ENCODE measurements at places on chromosomes 16 and 17.

DNA sequence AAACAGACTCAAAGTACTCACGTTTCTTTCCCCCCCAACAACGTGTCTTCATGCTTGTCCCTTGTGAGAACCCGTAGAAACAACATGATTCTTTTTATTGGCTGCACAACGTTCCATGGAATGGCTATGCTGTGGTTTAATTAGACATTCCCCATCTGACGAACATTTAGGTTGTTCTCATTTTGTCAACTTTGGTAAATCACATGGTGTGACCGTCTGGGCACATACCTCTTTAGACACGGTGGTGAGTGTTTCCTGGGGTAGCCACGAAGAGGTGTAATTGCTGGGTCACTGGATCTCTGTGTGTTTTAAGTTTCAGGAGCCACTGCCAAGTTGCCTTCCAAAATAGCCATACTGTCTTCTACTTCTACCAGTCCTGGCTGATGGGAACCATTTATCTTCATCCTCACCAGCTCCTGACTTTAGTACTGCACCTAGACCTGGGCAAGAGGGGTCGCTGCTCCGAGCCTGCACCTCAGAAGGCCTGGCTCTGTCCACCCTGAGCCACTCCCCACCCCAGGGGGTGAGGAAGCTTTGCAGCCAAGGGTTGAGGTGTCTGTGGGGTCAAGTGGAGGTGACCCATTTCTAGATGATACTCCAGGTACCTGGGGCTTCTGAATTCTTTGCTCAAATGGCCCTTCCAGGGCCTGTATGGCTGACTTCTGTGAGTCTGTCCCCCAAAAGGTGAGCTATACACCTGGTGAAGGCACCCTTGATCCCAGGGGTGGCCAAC, 84.7 kb downstream of the IRX5 start:
- no peak for DNase-seq

DNA sequence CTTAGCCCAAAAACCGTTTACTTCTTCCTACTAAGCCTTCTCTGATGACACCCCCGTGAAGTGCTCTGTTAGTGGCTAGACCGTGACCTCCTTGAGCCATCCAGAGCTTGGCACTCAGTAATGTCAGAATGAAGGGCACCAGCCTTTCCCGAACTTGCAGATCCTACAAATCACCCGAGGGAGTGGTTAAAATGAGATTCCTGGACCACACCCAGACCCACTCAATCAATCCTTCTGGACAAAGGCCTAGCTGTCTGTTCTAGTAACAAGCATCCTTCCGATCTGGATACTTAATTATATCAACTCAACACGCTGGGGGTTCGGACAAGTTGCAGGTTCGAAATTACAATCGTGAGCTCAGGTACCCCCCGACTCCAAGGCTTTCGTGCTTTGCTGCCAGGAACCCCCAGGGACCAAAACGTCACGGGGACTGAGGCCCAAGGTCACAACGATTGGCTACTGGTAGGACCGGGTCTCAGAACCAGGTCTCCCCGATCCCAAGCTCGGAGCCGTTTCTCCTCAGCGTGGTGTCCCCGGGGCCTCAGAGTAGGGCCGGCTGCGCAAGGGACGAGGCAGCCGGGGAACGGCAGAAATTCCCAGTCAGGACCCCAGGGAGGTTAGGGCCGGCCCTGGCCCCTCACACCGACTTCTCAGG, 527 bp downstream of the CIAPIN1 start:
- peak; percentile 10 for DNase-seq

DNA sequence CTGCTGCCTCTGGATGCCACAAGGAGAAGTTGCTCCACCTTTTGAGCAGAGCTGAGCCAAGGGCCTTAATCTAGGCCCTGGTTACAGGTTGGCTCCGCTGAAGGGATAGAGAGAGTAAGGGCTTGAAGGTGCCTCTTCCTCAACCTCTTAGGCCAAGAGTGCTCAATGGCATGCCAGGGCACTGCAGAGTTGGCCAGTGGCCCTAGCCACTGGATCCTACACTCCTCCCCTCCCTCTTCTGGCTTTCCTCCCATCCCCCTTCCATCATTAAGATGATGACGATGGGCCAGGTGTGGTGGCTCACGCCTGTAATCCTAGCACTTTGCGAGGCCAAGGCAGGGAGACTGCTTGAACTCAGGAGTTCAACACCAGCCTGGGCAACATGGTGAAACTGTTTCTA, 50.5 kb downstream of the MYO18A start:
- no peak for DNase-seq

GRCh38 chr16:1556254-1556653, 22.8 kb downstream of the TMEM204 start:
- DNase-seq, result no peak

DNA sequence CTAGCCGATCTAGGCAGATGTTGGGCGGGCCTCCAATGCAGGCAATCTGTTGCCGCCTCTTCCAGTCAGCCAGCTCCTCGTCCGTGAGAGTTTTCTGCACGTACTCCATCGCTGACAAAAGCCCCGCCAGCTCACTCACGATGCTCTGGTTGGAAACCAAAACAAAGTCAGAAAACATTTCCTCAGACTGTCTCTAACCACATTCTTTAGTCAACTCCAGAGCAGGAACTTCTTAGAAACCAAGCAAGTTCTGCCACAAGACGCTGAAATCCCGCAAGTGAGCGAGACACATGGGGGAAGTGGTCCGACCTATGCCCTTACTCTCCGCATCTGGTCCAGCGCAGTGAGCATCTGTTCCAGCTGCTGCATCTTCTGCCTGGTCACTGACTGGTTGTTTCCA, 49.1 kb downstream of the STAT5A start:
- no peak for DNase-seq

DNA sequence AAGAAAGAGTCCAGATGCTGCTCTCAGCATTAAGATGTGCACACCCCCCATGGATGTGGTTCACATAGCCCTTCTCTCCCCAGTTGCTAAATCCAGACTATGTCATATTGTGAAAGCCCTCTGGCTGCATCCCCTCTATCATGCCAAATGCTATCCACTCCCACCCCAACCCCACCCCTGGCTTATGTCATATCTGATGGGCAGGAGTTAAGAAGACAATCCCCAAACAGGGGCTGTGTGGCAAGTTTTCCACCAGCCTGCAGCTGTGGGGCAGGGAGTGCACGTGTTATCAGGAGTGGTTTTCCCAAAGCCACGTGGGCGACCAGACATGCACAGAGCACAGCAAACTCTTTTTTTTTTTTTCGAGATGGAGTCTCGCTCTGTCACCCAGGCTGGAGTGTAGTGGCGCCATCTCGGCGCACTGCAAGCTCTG, 10.0 kb downstream of the FAM117A start:
- no peak for DNase-seq
